Substantia nigra (tissue), 51 donors: ENCODE measurements at places on chromosomes 1 and 21.

DNA sequence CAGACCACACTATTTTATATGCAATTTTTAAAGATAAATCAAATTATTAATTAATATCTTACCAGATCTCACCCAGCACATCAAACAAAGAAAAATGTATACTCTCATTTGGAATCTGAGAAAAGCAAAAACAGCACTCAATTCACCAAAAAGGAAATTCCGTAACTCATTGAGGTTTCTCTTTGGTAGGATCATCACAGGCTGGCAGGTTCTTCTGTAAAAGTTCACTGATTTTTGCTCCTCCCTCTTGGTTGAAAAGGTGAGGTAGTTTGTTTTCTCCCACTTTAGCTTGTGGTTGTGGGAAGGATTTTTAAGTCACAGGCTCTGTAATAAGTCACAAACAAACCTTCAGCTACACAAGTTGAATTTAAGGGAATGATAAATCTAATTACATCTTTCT, at the start of gene LIPI:
LIPI (minus strand) TSS at position 218 of the 400 bp plus-strand sequence; CDS start at position 108, 110 bp downstream.
- no peak for DNase-seq

DNA sequence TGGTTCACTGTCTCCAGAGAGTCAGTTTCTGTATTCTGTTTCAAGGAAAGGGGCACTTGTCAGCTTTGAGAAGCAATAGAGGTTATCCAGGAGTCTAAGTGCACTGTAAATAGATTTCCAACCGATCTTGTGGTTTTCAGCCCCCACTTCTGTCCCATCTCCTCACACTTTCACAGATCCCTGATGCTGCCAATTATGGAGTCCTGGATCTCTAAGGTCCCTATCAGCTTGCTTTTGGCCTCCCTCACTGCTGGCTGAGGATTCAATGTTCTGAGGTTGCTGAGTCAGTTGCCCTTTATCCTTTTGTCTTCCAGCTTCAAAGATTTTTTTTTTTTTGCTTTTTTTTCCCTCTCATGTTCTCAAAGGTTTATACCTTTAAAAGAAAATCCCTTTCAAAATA, 98.4 kb downstream of the DIRAS3 start:
- DNase-seq = no peak

DNA sequence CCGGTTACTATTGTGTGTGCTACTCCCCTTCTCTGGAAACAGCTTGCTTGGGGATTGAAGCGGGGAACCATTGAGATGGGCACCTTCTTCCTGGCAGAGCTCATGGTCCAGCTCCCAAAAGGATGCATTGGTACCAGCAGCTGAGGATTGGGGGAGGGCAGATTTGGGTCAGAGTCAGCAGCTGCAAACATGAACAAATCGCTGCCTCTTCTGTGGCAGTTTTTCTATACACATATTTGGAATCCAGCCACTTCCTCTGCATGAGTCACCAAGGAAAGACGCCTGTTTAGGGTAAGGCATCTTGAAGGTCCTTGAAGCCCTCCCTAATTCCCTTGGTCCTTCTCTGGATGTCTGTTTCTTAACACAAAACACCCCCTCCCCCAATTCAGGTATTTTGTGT, 104.7 kb downstream of the DAB1 start:
- DNase-seq = no peak

- no peak for DNase-seq
These were observed 124.3 kb downstream of the NOS1AP start for GRCh38 chr1:162193815-162194214.

- DNase-seq = no peak
These were observed 214.9 kb downstream of the TOMM20 start for GRCh38 chr1:234913771-234914170.

DNA sequence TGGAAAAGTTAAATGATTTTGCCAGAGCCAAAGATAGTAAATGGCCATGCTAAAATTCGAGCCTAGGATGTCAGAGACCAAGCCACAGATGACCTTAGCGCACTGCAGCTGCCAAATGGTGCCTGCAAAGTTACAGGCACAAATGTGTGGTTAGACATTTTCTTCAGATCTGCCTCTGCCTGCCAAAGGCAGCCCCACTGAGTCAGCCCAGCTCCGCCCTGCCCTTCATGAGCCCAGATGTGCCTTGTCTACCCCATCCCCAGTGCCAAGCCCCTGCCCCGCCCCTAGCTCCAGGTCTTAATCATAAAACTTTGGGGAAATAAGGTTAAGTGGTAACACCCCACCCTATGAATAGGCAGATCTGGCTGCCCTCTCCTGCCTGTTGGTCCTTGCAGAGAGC, 105.9 kb downstream of the DTL start:
- DNase-seq = no peak

GRCh38 chr1:15966956-15967344, 9.0 kb downstream of the ZBTB17 start:
- DNase-seq = no peak

DNA sequence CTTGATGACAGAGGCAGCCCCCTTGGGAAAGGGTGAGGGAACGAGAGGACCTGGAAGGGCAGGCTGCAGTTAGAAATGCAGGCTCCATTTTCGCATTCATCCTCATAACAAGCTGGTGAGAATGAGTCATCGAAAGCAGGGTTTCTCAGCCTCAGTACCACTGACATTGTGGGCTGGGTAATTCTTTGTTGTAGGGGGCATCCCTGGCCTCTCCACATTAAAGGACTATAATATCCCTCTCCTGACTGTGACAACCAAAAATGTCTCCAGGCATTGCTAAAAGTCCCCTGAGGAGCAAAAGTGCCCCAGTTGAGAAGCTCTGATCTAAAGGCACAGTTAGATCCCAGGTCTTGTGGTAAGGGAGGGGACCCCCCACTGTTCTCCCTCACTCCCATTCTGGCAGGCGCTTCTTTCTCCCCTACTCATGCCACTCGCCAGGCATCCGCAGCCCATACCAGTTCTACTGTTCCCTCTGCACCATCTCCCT, 20.4 kb downstream of the KCNN3 start:
- DNase-seq = no peak

DNA sequence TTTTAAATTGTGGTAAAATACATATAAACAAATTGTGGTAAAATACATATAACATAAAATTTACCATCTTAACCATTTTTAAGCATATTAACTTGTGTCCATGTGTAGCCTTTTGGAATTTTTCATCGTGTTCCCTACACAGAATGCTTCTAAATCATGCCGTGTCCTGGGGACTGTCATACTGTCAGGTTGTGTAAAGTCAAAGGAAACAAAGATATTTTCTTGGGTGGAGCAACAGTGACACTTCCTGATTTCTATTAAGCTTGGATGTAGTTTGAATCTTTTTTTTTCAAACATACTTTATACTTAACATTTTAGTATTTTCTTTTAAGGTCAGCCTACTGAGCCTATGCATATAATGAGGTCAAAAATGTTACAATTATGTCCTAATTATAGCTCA, 32.3 kb downstream of the DOP1B start:
- no peak for DNase-seq

DNA sequence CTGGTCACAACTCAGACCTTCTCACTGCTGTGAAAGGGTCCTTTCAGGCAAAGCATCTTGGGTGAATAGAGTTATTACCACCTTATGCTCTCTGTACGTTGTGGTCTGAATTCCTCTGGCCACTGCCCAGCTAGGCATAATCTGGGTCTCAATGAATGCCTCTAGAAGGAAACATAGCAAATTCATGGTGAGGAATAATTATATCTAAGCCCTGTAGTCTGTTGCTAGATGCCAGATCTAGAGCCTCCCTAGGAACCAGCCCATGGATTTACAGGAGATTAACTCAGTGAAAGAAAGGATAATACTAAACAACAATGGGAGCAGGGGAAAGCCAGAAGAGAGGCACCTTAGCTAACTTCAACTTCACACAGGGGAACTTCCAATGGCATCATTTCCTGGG, 2.4 kb upstream of the COL11A1 start:
- DNase-seq = no peak

- no peak for DNase-seq
These were observed 365.8 kb downstream of the RGS7 start for GRCh38 chr1:240991230-240991629.

DNA sequence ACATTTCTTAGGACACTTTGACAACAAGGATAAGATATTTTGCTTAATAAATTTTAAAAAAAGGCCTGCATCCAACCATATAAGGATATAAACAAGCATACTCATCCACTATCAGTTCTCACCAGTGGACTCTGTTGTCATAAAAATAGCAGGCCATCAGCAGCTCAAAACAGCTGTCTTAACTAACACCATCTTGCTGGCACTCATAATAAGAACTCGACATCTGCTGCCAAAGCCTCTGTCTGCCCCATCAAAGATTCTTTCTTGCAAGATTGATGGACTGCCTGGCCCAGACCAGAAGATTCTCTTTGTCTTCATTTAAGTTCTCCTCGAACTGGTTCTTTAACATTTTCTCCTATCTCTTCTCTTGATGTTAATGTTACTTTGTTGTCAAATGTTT, 10.1 kb downstream of the JMJD4 start:
- DNase-seq = no peak

- DNase-seq = peak; percentile 43
These were observed 104.9 kb upstream of the TMPRSS2 start for GRCh38 chr21:41612674-41613532.

GRCh38 chr1:173175514-173176145, 31.5 kb downstream of the TNFSF4 start:
- DNase-seq = no peak

DNA sequence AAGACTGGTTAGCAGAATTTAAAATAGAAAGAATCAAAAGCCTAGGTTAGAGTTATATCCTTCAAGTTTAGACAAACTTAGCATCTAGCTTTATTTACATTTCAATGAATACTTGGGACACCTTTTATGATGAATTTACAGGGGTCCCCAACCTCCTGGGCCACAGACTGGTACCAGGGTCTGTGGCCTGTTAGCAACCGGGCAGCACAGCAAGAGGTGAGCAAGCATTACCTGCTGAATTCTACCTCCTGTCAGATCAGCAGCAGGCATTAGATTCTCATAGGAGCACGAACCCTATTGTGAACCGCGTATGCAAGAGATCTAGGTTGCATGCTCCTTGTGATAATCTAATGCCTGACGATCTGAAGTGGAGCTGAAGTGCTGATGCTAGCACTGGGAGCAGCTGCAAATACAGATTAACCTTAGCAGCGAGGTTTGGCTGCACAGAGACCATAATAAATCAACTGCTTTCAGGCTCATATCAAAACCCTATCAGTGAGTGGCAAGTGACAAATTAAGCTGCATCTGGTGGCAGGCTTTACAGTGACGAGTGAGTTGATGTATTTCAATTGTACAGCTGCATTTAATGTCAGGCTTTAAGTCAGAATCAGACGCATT, 82.0 kb downstream of the UCHL5 start:
- DNase-seq = no peak

GRCh38 chr1:57179001-57179400, 213.2 kb upstream of the C8B start:
- DNase-seq = no peak

DNA sequence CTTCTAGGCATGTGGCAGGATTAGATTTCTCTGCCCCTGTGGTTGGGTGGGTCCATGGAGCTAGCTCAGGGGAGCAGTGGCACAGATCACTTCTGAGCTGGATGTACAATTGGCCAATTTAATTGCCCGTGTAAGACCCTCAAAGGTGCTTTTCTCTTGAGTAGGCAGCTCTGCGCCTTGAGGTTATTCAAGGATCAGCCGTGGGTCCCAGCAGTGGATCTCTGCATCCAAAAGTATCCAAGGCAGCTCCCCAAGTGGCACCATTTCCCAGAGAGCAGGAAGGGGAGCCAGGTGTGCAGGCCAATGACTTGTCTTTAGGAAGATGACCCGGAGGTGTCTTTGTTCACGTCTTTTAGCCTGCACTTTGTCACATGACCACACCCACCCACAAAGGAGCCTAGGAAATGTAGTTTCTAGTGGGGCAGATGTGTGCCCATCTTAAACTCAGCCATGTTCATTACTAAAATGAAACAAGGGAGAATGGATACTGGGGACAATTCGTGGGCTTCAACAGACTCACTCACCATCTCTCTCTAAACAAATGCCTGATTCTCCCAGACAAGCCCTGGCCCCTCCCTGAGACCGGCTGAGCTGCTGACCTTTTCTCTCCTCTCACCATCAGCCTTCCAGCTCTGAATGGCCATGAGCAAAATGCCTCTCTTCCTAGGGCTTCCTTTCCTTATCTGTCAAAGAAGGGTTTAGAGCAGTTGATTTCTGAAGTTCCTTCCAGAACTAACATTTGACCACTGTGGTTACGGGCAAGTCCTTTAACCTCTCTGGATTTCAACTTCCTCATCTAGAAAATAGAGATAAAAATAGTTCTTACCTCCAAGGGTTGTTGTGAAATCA, 41.4 kb upstream of the TENT5C start:
- DNase-seq = no peak

DNA sequence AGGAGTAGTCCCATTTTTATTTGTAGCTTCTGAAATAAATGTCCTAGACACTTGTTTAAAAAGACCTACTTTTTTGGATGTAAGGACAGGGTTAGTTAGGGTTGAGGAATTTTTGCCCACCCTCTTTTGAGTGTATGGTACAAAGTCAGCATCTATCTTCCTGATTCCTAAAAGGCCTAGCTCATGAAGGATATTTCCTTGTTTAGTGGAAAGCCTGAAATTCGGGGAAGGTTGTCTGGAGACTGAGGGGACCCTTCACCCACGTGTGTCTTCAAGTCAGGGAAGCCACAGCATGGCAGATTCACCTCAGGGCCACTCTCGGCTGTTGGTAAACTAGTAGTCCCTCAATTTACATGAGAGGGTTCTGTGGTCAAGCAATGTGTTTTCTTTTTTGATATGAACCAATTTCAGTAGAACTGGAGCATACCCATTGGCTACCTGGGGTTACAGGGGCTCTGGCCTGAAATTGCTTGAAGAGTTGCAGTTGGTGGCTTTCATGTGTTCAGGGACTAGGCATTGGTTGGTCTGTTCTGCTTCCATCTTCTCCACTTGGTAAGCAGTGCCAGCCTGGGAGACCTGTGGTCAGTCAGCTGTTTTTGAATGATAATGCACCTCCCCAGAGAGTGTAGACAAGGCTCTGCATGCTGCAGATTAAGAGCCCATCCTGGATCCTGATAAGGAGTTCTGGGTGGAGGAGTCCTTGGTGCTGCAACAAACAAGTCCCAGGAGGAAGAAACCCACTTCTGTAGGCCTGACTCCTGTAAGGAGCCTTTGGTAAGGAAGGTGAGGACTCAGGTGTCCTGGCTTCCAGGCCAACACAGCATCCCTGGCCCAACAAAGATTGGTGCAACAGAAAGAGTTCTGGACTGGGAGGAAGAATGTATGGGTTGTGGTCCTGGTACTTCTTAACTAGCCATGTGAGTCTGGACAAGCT, 6.3 kb downstream of the BTG2 start:
- DNase-seq = no peak

- DNase-seq = no peak
These were observed 38.4 kb upstream of the CDC42BPA start for GRCh38 chr1:227356620-227357146.

DNA sequence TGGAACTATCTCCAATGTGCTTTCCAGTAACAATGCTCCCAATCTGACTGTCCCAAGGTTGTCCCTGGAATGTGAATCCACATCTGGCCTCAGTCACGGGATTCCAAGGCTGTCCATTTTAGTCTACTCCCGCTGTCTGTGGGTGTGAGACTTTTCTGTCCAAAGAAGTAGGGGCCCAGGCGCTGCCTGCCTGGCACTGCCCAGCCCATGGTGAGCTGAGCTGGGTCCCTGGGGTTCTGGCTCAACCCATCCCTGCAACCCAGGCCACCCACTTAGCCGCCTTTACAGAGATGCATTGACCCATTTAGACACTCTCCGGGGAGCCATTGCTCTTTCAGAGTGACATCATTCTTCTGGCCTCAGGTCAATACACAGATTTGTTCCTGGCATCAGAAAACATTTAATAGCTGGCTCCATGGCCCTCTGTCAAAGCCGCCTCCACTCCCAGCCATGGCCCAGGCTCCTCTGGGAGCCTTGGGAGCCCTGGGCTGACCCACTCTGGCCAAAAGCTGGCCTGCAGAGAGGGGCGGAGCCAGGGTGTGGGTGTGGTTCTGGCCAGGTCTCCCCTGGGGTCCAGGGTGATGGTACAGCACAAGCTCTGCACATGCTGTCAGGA, 47.2 kb upstream of the PAX7 start:
- no peak for DNase-seq
